ENCODE measurements at places on chromosomes 5 and 9.

GRCh38 chr9:114769624-114770023 lies 36.2 kb downstream of the TNFSF15 start:
- no peak for DNase-seq

GRCh38 chr9:129104051-129104450 lies 6.5 kb downstream of the CRAT start:
- no peak for DNase-seq

DNA sequence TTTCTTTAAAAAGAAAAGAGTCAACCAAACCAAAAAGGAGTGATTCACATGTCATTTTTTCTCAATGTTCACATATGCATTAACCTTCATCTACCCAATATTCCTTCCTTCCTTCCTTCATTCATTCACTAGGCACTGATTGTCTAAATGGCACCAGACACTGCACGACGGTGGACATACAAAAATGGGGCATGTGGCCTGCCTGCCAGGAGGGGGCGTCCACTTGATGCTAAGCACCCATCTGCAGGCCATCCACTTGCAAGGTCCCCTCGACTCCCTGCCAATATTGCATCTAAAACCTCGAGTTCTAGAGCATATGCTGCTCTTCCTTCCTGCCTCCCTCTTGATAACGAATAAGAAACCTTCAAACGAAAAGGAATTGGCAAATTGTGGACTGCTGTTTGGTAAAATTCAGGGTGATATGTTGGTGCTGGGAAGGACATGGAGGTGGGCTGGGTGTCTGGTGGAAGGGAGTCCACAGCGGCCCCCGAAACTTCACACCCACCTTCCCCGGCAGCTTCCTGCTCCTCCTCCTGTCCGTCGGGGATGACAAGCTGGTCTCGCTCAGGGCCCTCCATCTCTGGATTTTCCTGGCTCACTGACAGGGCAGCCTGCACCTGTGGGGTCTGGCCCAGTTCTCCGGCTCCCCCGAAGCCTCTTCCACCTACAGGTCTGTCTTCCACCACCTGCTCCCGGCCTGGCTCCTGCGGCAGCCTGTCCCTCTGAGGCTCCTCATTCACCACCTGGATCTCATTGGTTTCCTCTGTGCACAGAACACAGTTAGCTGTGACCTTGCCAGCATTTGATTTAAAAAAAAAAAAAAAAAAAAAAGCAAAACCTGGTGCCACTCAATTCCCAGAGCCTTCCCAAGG lies 64.3 kb downstream of the GOLM1 start:
- no peak for DNase-seq

DNA sequence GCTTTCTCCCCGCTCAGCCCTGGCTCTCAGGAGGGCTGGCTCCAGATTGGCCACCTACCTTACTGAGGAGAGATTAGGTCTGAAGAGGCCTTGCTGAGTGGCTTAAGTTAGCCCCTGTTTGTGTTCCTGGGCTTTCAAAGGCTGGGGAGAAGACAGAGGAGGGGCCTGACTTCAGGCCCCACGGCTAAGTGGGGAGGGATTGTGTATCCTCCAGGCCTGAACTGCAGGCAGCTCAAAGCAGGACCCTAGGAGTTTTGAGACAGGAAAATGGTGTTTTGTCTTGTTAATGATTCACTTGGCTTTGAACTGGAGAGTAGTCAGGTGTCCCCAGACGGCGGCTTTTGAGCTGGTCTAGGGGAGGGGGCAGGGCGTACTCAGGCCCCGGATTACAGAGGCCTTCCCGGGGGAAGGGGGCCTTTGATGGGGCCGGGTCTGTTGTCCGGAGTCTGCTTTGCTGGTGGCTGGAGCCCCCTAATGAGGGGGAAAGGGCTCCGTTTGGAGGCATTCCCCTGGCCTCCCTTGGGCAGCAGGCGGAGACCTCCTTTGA lies 162.0 kb upstream of the SMIM23 start:
- no peak for DNase-seq

DNA sequence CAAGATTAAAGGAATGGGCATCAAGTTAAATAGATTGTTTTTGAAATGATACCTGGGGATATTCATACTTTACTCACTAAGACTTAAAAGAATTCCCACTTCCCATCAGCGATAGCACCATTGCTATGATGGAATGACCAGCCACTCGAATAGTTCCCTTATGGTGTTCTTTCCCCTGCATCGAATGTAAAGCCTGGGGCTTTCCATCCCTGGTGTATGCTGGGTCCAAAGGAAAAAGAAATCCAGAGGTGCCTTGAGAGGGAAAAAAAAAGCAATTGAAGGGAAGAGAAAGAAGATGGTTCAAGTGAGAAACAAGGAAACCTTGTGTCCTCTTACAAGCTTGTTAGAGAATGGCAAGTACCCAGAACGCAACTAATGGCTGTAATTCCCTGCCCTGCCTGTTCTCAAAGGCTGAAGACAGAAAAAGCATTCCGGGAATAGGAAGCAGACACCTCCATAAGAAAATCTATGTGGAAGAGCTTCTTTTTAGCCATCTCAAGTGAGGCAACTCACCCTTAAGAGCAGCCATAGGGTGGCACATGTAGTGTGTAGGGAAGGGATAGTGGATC lies 351.1 kb upstream of the DAB2 start:
- DNase-seq: no peak
